ENCODE measurements at places on chromosomes 4 and X. TPM values are rescaled to one million over a fixed set of nuclear protein-coding genes. Genes with fewer than 3 reads are reported as not detected.

- no peak for DNase-seq
Measured at GRCh38 chr4:34365946-34366345, 1878.4 kb downstream of the ARAP2 start.

- DNase-seq, result peak; percentile 7
Measured at GRCh38 chrX:120311727-120312063, 434 bp upstream of the TMEM255A start.

GUCY1A1 gene
- polyA plus RNA-seq, result 8.2 TPM

- DNase-seq, result no peak
Measured at GRCh38 chr4:35772291-35772690, 472.0 kb downstream of the ARAP2 start.

GRCh38 chr4:55948726-55949481 lies at the start of gene CEP135:
CEP135 (plus strand) TSS chr4:55948945; CDS start chr4:55952131, 3,186 bp downstream.
- DNase-seq, result peak; percentile 96

Measured in lung (tissue), 17 donors.